ENCODE measurements at places on chromosomes 5 and 9.

- DNase-seq: no peak
Observed at GRCh38 chr9:110994771-110995241, 43.5 kb downstream of the LPAR1 start.

- no peak for DNase-seq
Observed at GRCh38 chr5:6849316-6850105, 136.3 kb downstream of the TENT4A start.

DNA sequence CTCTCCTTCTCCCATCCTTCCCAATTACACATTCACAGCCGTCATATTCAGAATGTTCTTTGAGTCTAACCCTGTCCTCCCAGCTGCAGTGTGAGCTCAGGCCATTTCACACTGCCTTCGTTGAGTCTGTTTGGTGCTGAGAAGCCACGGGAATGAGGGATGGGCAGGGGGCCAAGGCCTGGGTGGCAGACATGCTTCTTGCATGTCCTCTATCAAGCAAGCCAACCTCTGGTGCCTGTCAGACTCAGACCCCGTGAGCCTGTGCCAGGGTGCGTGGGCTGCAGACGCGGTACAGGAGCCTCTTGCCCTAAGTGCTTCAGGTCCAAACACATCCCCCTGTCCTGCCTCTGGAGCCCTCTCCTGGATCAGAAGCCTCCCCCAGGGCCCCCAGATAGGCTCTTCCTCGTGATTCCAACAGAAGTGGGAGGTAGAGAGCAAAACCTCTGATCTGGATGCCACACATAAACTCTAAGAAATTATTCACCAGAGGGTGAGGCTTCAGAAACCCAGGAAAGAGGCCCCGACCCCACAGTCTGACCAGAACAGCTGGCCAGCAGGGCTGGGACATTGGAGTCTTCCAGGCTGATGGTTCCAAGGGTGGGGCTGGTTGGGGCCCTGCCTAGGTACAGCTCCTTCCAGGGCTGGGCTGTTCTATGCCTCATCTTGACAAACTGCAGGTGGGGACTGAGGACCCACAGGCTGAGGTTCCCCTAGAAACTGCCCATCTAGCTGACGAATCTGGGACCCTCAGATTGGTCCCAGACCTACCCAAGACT, 46.7 kb upstream of the CDKN2AIPNL start:
- DNase-seq: no peak

DNA sequence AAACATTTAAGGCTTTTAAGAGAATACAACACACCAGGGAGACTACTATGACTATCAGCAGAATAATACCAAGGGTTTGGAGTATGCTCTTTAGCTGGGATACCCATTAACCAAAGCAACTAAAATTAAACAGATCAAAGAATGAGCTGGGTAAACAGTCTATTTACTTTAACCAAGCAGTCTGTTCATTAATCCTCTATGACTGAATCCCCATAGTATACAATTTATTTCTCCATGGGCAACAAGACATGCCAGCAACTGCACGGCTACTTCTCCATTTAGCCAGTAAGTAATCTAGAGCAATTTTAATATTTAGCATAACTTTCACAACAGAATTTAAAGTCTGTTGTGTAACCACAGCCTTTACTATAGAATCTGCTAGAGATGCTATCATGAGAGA, 77.6 kb downstream of the CDO1 start:
- DNase-seq: no peak

DNA sequence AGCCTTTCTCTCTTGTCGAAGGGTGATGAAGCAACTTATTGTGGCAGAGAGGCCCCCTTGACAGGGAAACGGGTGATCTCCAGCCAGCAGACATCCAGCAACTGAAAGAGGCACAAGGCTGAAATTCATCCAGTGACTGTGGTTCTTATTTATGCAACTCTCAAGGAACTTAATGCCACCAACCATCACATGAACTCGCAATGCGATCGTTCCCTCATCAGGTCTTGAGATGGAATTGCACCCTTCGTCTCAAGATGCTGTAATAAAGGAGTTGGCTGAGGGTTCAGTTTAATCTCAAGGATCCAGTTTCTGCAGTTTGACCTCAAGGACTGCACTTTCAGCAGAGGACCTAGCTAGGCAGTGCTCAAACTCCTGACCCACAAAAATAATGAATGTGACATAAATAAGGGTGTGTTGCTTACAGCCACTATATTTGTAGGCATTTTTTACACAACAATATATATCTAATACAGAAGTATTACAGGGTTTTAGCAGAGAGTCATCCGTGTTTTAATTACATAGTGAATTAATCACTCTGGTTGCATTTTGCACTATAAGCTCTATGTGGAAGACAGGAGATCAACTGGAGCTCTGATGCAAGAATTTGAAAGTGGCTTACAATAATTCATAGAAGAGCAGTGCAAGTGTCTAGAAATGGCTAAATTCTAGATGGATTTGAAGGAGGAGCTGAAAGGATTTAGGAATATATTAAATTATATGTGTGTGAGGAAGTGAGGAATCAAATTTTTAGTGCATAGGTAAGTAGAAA, 957.8 kb upstream of the CTNND2 start:
- no peak for DNase-seq

DNA sequence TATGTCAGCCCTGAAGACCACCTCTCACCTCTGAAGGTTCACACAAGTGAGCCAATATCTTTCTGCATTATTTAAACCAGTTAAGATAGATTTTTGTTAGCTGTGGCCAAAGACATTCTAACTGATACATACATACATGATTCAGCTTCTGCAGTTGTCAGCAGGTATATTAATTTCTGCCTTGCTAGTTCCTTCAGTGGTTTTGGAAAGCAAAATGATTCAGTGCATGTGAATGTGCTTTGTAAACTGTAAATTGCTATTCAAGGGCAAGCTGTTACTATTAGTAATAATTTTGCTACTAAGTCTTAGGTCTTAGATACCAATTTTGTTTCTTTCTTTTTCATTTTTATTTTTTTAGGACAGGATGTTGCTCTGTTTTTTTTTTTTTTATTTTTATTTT, 89.2 kb upstream of the ERBIN start:
- no peak for DNase-seq

GRCh38 chr9:32427111-32427873, 42.8 kb downstream of the ACO1 start:
- no peak for DNase-seq

DNA sequence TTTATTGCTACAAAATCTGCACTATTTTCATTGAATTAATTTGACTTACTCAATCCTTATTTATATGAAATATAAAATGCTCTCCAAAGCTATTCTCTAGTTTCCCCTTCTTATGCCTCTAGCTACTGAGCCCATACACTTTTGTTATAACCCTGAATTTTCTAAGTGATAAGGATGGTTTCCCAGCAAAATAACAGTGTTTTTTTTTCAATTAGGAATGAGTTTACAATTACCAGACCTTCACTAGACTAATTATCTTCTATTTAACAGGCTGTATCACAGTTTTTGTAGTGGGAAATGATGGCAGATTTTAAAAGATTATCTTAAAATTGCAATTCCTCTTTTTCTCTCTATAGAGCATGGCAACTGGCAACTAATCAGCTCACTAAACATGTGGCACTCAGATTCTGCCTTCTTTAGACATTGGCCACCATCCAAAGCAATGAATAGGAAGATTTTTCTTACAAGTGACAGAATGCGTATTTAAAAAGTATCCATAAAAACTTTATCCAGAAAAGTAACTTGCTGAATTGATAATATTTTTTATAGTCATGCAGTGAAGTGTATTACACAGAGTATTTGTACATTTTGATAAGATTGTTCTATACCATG, 585.7 kb upstream of the ZNF608 start:
- no peak for DNase-seq

DNA sequence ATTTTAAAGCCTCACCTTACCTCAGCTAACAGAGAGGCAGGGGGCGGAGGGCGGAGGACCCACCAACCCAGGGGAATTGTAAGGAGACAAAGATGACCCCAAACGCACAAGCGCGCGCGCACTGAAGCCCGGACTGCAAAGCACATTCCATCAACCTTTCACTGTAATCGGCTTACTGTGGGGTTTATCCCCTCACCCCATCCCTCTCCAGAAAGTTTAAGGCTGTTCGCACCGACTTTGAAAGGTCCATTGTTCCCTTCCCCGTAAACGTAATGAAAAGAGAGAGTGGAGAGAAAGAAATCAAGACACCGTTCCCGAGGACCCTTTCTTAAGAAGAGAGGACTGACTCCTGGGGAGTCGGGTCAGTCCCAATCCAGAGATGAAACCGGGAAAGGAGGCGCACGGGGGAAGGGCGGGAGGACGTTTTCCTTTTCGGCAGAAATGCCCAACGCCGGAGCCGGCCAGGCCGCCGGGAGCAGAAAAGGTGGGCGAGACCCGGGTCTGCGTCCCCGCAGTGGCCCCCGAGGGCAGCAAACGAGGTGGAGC, 464 bp downstream of the CEMIP2 start:
- no peak for DNase-seq

GRCh38 chr9:83936523-83936922, 15.3 kb upstream of the KIF27 start:
- no peak for DNase-seq

DNA sequence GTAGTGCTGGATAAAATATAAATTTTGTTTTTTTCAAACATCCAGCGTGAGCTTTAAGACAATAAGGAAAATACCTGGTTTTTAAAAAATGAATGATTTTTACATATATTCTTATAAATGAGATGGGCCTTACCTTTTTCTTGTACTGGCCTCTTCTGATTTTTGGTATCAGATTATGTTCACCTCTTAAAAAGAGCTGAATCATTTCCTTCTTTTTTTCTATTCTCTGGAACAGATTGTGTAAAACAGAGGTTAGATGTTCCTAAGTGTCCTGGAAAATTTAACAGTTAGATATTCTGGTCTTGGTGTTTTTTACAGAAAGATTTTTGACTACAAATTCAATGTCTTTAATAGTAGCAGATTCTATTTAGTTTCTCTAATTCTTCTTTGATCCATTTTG, 74.6 kb downstream of the NDUFAF2 start:
- no peak for DNase-seq

DNA sequence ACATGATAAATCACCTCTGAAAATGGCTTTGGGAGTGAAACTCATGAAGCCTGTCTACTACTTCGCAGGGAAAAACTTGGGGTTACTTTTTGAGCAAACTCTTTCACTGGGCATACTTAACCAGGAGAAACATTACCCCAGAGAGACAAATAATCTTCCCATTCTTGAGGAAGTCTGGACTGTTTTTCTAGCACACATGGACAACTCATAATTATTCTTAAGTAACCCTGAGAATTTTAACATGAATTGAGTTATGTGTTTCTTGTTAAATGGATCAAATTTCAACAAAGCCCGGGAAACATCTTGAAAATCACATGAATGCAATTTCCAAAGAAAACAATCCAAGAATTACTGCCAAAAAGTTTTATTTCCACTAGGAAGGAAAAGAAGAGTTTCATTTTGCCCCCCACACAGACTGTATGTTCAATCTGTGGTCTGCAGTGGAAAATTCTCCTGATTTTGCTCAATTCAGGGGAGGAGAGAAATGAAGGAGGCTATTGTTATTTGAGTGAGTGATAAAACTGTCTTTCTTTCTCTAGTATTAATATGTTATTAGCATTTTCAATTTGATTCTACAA, 564.8 kb upstream of the CLINT1 start:
- DNase-seq: no peak

DNA sequence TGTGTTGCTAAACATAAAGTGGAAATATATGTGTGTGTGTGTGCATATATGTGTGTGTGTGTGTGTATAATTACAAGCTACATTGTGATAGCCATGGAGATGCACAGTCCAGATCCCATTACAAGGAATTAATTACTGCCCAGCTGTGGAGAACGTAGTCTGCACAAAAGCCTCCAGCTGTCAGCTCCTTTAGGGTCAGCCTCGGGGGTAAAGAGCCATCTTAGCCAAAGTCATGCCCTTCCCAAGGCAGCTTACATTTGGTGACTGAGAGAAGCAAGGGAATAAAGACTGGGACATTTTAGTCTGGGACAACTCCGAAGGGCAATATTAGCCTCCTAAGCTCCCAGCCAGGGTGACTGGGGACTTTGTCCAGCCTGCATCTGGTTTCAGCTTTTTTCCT, 21.9 kb upstream of the FOCAD start:
- no peak for DNase-seq

- DNase-seq: no peak
Observed at GRCh38 chr5:87051502-87052113, 216.1 kb upstream of the RASA1 start.

DNA sequence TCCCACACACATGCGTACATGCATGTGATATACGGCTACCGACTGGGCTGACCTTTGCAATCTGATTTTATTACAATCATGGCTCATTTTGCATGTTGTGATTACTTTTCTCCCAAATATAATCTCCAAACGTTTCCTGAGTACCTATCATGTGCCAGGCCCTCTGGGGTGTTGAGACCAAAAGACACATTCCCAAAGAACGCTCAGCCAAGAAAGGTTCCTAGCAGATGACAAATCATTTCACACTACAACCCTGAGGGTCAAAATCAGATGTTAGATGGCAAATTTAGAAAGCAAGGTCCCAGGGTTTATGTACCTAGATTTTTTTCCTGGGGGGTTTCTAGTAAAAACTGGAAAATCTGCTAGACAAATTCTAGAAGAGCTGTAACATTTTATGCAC, 32.4 kb upstream of the SLC25A51 start:
- DNase-seq: no peak
